ENCODE measurements at places on chromosomes 7 and 10.
A peak's percentile ranks its signal among the peaks of the same experiment; 100 is the strongest.

- no peak for DNase-seq
Measured at GRCh38 chr10:73433538-73433867, at the start of gene MSS51. Gene MSS51, minus strand, starts transcription at chr10:73433561. Its CDS starts 5,277 bp downstream, at chr10:73428284.

- DNase-seq: no peak
Measured at GRCh38 chr7:157355784-157356511, 19.1 kb downstream of the DNAJB6 start.

GRCh38 chr7:150881189-150881588 is 28.9 kb downstream of the AOC1 start:
- no peak for DNase-seq

DNA sequence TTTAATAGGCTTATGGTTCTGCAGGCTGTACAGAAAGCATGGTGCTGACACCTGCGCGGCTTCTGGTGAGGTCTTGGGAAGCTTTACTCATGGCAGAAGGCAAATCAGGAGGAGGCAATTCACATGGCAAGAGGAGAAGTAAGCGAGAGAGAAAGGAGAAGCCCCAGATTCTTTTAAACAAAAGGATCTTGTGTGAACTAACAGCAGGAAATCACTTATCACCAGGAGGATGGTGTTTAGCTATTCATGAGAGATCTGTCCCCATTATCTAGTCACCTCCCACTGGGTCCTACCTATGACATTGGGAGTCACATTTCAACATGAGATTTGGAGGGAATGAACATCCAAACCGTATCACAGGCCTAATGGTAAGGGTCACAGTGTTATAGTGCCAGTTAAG is 678.0 kb upstream of the KCND2 start:
- DNase-seq: no peak

DNA sequence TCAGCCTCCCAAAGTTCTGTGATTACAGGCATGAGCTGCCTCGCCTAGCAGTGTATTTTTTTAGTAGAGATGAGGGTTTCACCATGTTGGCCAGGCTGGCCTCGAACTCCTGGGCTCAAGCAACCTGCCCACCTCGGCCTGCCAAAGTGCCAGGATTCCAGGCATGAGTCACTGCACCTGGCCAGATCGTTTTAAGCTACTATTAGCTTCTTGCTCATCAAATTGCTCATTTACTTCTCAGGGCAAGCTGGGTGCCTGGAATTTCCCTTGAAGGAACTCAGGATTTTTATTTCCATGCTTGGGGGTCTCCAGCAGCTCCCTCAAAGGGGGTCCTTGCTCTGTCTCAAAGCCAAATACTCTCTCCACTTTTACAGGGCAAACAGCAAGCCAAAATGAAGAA is 798.0 kb upstream of the AUTS2 start:
- DNase-seq: no peak

DNA sequence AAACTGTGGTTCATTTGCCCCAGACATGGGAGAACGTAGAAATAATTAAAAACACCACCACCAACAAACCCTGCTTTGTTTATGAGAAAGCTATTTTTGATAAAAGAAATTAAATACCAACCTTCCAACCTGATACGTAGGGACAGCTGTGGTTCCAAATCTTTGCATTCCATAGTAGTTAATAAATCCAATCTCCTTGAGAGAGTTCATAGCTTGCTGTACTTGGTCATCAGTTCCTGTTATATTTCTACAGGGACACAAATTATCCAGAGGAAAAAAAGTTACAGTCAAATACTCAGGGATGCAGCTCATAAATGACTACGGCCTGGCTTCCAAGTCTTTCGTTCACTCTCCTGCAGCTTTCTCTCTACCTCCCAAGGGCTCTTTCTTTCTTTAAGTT is 41.1 kb downstream of the PUS7 start:
- no peak for DNase-seq

DNA sequence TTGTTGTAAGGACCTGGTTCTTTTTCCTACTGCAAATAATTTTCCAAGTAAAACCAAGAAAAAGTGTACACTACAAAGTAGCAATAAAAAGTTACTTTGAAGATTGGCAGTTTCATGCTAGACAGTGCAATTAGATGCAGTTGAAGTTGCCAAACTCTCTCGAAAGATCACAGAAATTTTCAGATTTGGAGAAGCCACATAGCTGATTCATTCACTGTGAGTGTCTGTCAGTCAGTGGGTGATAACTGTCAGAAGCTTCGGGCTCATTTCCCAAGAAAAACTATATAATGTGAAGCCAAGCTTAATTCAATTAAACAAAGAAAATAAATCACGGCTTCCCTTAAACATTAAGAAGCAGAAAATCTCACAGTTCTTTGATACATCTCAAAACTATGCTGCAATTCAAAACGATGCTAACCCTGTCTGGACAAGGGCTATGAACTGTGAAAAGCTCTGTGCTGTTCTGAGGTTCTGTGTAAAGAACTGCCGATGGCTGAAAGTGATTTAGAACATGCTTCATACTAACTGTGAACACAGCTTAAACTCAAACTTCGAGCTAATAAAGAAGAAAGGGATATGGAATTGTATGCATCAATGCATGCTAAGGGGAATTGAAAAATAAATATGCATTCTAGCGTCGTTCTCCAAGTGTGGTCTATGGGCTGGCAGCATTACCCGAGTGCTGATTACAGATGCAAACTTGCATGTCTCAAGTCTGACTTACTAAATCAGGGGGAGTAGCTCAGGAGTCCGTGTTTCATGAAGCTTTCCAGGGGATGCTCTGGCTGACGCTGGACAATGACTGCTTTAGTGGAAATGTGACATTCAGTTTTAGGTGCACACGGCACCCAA is 557.4 kb downstream of the CALN1 start:
- DNase-seq: no peak

DNA sequence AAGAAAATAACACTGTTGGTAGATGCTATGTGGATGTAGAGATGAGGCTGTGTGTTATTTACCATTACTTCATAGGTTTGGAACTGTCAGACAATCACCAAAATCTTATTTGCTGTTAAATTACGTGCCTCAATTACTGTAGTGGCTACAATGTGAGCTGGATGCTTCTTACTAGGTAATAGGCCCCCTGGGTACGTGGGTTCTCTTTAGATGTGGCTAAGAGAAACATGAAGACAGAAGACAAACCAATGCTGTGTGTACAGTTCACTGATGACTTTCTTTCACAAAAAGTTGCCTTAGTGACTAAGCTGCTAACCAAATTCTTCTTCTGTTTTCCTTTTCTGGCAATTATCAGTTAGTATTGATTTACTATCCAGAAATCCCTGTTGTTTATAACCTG is 144.6 kb downstream of the SEMA3E start:
- no peak for DNase-seq

GRCh38 chr10:24390746-24391145 is 181.8 kb downstream of the KIAA1217 start:
- no peak for DNase-seq

DNA sequence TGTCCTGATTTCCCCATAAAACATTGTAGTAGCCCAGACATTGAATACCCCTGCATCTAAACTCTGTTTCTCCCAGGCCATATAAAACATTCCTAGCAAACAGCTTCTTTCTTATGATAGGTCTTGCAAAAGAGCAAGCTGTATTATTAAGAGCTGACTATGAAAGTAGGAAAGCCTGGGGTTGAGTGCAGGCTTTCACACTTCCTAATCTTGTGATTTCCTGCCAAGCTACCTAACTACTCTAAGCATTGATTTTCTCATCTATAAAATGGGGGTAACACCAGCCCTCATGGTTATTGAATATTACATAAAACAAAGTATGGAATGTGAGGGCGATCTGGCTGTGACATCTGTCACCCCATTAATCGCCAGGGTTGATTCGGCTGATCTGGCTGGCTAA is 81.8 kb downstream of the ZNF277 start:
- no peak for DNase-seq

DNA sequence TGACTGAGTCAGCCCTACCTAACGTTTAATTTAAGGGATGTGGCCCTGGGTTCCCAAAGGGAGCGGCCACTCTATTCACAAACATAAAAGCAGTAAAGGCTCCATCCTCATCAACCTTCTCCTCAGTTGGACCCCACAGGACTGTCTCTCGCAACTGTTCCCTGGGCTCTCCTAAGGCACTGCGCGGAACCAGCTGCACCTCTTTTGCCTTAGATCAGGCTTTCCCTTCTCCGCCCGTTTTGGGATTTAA is 689 bp upstream of the GTPBP4 start:
- no peak for DNase-seq

- DNase-seq: no peak
Measured at GRCh38 chr10:124867304-124867703, 65.7 kb downstream of the ABRAXAS2 start.

DNA sequence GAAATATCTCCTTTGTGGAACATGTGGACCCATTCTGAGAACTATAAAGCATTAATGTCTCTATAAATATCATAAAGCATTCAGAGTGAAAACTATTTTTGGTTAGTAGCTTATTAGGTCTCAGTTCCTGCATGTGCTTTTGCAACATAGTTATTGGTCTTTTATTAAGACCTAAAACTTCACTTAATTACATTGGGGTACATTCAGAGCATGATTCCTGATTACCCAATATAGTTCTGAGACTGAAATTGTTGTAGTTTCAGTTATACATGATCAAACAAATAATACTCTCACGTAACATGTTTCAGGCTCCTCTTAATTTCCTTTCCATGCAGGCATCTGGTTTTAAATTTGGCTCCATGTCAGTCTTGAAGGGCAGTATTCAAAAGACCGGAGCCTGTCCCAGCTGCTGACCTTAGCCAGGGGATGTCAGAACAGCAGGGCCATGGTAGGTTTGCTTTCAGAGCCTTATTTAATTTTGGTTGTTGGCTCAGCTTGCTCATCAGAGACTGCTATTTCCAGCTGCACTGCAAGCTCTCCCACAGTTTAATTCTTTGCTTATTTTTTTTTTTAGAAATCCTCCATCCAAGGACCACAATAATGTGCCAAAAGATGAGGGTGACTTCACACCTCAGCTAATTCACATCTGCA is 447.8 kb upstream of the FZD8 start:
- DNase-seq: no peak

DNA sequence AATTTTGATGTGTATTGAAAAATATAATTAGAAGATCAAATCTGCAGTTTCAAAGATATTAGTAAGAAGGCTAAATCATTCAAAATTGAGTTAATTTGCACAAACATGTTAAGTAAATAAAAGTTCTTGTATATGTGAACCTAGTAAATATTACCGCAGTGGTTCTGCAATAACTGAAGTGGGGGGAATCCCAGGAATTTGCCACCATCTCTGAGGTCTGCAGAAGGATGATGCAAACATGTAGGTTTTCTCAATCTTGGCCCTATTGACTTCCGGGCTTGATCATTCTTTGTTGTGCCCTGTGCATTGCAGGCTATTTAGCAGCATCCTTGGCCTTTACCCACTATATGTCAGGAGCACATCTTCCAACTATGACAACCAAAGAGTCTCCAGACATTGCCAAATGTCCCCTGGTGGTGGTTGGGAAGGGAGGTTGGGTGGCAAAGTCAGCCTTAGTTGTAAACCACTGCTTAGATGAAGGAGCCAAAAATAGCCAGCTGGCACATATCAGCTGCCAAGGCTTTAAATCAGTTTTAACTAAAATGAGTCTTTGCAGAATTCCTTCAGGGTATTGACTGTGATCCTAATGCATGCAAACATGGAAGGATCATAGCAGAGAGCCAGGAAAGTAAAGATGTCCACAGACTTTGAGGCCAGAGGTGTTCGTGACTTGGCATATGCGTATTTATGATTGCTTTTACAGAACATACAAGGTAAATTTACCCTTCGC is 146.3 kb downstream of the TRIL start:
- DNase-seq: no peak

DNA sequence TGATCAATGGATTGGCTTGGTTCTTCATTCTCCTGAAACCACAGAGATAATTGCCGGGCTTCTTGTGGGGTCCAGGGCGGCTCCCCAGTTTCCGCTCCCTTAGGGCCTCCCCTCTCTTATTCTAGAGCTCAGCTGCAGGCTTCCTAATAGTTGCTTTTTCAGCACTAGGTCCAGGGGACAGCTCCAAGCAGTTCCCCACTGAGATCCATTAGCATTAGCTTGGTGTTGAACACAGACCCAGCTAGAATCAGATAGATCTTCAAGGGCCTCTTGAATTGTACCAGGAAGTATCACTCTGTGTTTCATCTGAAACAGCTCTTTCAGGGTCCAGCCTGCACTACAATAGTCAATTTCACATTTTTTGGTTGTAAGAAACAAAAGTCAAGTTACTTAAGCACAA is 238.7 kb downstream of the SEC23IP start:
- no peak for DNase-seq

DNA sequence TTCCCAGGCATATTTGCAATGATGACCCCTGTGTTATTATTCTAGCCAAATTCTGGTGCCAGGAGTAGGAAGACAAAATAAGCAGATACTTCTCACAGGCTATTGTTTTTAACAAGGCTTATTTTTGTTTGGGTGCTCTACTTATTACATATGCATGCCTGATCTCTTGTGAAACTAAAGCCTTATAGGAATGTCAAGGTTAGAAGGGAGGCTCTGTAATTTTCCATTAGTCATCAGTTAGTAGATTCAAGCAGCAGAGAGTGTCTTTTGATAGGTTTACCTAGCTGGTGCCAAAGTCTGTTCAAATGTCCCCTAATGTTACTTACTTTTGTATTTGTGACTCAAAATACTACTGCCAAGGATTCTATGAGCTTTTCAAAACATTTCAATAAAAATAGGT is 11.7 kb upstream of the TMEM106B start:
- DNase-seq: no peak

GRCh38 chr10:34119456-34119855 is 695.6 kb downstream of the PARD3 start:
- no peak for DNase-seq

- no peak for DNase-seq
Measured at GRCh38 chr10:73908853-73909539, 1.9 kb upstream of the PLAU start.

- DNase-seq: no peak
Measured at GRCh38 chr7:150685219-150686029, at the start of gene GIMAP2. Gene GIMAP2, plus strand, starts transcription at chr7:150685706. Its CDS starts 1,354 bp downstream, at chr7:150687060.

GRCh38 chr10:131249238-131249954 is 62.1 kb downstream of the TCERG1L start:
- peak; percentile 19 for DNase-seq

DNA sequence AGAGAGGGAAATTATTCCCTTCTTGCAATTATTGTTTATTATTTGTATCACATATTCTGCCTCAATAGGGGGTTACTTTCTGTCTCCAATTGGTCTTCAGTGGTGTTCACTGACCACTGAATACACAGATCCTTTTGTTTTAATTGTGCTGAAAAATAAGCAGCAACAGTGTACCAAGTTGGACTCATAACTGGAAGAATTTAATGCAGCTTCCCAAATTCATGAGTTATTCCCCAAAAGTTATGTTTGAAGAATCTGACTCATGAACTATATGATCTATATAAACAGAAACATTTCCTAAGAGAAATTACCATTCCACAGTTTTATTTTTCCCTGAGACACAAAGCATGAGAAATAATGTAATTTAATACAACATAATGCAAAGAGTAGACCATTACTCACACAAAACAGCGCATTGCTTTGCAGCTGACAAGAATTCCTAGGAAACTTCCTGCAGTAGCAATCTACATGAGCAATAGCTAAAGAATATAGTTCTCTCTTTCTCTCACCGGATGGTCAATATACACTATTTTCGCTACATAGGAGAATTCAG is 479.2 kb downstream of the HTR7 start:
- no peak for DNase-seq

- DNase-seq: no peak
Measured at GRCh38 chr10:99435986-99436638, 5.7 kb upstream of the GOT1 start.

GRCh38 chr7:53218730-53219504 is 183.5 kb downstream of the POM121L12 start:
- no peak for DNase-seq

GRCh38 chr10:124870854-124871425 is 69.3 kb downstream of the ABRAXAS2 start:
- no peak for DNase-seq
